Amniotic stem cell (primary cell): ENCODE measurements at places on chromosomes 4 and X.

DNA sequence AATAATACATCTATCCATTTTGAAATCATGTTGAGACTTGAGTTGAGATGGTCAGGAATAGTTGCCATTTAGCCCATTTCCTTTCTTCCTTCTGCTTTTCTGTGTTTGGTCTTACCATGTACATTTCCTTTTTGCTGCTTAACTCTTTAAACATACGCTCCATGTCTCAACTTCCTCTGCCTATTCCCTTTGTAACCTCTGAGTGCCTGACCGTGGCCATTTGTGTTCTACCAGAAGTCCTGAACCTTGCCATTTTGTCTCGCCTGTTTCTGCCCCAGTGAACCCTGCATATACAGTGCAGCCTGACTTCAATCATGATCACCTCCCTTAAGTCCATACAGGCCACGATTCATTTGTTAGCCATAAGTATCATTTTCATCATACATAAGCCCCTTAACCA, 169.0 kb downstream of the RAPGEF2 start:
- DNase-seq, result no peak

GRCh38 chr4:26015133-26015651, 101.2 kb downstream of the SMIM20 start:
- DNase-seq, result peak; percentile 85

DNA sequence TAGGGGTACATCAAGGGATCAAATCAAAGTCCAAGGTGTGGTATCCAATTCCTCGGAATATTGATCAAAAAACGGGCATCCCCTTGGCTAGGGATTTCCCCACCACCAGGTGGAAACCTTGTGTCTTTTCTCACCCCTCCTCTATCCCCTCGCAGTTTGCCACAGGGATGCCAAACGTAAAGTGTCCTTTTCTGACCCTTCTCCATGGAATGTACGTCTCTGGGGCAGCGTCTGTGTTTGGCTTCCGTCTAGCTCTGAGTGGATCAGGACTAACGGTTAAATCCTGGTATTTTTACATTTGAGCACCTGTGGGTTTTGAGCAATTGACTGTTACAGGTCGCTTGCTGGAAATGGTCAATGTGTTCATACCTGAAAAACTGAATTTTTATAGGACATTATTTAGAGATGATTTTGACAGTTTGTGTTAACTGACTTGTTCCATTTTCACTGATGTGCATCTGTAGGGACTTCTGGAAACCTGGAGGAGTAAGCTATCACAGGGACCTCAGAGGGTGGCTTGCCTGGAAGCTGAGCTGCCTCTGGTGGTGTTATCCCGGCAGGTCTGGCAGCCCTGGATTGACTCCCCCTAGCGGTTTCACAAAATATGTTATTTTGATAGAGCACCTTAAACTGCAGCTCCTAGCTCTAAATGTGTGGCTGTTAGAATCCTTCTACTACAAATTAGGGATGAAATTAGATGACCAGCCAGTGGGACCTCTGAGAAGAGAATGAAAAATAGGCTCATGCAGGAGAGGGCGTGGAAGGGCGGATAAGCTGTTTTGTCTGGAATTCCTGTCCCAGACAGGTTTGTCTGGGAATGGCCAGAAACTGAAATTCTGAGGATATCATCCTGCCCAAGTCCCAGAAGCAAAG, 8.8 kb upstream of the MGST2 start:
- peak; percentile 61 for DNase-seq

GRCh38 chr4:136183513-136183912, 1348.8 kb downstream of the PCDH18 start:
- DNase-seq, result no peak

GRCh38 chr4:88583631-88584470, 8.4 kb upstream of the HERC3 start:
- DNase-seq, result no peak
